ENCODE measurements at places on chromosomes 1 and 21.

GRCh38 chr21:17802572-17802971 lies 16.6 kb downstream of the C21orf91 start:
- no peak for DNase-seq

GRCh38 chr1:156078728-156079127 lies 3.5 kb downstream of the MEX3A start:
- no peak for DNase-seq

DNA sequence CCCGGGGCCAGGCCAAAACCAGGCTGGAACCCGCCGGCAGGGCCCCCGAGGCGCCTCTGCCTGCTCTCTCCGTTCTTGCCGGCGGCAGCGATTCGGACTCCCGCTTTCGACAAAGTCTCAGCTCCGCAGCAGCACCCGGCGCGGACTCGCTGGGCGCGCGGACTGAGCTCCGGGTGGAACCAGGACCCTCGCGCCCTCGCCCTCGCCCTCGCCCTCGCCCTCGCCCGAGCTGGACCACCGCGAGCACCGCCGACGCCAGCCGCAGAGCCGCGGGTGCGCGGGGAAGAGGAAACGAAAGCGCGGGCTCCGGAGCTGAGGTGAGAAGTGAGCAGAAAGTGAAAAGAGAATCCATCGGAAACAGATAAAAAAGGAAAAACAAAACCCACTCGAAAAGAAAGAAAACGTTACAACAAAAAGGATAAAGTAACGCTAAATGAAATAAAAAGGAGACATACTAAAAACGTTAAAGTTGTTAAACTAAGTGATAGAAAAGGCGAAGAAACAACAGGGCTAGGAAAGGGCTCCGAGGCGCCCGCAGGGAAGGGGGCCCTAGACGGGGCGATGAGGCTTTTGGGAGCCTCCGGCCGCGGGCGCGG lies 64.9 kb downstream of the MEF2D start:
- no peak for DNase-seq

DNA sequence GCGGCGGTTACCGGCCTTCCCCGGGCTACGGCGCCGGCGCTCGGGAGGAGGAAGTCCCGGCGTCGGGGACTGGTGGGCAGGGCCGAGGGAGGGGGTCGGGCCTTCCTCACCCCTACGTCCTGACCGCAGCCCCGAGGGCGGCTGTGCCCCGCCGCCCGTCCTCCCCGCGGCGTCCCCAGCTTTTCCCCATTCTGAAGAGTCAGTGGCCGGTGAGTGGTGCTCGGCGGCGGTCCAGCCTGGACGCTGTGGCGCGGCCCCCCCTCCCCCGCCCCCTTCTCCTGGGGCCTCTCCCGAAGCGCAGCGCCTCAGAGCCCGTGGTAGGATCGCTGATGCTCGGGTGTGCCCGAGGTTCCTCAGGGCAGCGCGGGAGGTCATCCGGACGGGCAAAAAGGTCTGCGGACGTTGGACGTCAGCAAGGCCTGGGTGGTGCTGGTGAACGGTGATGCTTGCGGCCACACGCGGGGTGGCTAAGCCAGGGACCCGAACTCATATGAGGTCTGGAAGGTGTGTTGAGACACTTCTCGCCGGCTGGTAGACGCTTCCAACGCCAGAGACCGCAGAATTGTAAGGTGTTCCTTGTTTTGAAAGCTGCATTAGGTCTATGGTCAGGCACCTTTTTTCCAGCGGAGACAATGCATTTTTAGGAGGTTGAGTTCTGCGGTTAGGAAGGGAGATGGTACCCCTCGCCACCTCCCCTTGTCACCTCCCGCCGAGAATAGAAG lies 725 bp downstream of the SLC25A33 start:
- peak; percentile 58 for DNase-seq

- no peak for DNase-seq
These were observed 122.8 kb upstream of the SLC25A33 start for GRCh38 chr1:9416506-9416905.

- no peak for DNase-seq
These were observed 54.4 kb upstream of the STUM start for GRCh38 chr1:226494092-226494609.

- DNase-seq: no peak
These were observed 39.6 kb upstream of the LBR start for GRCh38 chr1:225467193-225468020.

DNA sequence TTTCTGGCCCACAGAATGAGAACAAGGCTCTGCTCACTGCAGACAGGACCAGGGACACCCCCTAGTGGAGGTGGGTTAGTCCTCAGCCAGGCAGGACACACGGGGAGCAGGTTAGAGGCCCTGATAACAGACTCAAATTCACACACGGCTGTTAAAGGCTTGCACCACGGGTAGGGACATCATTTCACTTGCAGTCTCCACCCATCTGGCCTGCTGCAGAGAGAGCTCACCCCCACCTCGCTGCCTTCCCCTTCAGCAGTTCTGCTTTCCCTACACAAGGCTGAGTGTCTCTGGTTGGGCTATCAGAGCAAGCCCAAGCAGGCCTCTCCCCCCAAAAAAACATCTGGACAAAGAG lies 20.6 kb downstream of the MEF2D start:
- DNase-seq: no peak

DNA sequence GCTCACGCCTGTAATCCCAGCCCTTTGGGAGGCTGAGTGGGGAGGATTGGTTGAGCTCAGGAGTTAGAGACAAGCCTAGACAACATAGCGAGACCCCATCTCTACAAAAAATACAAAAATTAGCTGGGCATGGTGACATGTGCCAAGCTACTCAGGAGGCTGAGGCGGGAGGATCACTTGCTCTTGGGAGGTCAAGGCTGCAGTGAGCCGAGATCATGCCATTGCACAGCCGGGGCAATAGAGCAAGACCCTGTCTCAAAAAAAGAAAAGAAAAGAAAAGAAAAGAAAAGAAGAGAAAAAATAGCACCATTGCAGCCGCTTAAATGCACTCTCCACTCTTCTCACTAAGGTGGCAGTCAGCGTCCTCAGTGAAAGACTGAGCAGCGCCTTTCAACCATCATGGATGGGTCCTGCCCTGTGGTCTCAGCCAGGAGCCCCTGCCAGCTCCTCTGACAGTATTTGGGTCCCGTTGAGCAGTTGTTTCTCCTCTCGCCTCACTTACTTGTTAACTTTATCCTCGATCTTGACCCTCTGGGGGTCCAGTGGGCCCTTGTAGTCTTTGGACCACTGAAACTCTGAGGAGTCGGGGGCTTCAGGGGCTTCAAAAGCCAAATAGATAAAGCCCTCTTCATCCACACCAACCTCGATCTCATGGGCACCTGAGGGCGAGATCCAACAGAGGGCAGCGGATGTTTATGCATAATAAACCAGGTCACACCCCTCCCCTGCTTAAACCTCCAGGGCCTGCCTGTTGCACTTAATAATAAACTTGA lies 36.9 kb downstream of the MYOM3 start:
- no peak for DNase-seq

GRCh38 chr1:115062542-115063004 lies 26.7 kb downstream of the TSPAN2 start:
- no peak for DNase-seq

DNA sequence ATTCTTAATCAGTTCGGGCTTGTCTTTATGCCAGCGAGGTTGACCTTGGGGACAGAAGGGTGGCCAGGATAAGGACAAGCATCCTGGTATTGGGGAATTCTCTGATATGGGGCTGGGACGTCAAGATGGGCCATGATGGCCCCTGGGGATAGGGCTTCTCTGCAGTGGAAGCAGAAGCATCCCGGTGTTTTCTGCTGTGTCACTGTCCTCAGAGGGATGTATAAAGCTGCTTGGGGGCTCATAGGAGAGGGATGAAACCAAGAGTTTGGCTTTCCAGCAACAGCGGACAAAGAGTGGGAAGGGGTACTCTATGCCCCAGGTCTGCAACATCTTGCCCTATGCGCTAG lies 1.4 kb upstream of the ATP1B1 start:
- peak; percentile 47 for DNase-seq

DNA sequence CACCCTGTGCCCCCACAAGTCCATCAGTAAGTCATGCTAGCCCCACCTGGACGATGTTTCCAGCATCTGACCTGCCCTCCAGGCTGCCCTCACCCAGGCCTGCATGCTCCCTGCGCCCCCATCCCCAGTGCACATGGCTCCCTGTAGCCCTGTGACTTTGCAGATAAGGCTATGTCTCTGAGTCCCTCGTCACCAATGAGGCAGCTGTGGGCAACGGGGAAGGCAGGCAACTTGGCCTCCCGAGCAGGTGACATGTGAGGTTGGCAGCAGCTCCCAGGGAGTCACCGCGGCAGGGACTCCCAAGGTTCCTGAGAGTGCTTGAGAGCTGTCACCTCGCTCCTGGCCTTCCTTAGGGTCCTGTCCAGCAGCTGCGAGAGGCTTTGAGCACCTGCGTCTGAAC lies 32.4 kb upstream of the AGPAT3 start:
- DNase-seq: no peak

DNA sequence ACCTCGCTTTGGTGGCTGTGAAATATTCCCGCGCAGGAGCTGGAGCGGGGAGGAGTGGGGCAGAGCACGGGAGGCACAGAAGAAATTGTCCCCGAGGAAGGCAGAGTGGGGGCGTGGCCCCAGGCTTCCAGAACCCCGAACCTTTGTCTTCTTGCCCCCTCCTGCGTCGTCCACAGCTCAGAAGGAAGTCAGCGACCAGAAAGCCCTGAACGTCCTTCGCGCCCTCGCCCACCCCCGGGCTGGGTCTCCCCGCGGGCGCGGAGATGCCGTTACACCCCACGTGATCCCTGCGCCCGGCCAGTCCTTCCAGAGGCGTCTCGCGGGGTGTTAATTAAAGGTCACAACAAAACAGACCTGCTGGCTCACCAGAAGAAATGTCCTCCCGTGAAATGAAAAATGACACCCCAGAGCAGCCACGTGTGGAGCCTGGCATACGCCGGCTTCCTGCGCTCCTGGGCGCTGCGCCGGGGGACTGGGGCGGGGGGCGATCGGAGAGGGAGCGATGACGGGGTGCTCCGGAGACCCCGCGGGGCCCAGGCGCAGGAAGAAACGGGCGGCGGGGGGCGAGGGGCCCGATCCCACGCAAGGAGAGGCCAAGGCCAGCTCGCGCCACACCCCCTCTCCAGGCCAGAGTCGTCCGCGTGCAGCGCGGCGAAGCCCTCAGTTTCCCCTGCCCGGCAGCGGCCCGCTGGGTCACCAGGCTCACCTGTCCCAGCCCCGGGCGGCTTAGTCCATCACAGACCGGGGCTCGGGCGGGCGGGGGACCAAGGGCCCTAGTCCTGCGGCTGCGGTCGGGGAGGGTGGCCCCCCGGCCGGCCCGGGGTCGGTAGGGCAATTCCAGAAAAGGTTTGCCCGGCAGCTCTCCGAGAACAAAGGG lies 995 bp upstream of the KIF26B start:
- peak; percentile 53 for DNase-seq

DNA sequence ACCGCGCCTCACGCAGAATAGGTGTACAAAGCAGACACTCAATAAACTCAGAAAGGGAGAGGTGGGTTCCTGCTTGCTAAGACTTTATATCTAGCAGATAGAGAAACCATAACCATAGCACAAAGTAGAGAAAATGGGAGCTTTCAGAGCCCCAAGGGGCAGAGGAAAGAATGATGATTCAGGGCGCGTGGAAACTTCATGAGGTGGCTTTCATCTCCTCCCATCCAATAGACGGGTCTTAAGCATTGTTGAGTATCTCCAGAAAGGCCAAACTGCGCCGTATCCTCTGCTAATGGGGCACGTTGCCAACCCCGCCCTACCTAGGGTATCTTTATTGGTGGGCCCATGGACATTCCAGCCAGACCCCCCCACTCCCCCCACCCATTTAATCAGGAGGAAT lies 778 bp upstream of the MIXL1 start:
- no peak for DNase-seq

GRCh38 chr1:67393737-67394136 lies 36.5 kb downstream of the SERBP1 start:
- DNase-seq: no peak

- no peak for DNase-seq
These were observed 49.2 kb downstream of the CASQ2 start for GRCh38 chr1:115719285-115719684.

DNA sequence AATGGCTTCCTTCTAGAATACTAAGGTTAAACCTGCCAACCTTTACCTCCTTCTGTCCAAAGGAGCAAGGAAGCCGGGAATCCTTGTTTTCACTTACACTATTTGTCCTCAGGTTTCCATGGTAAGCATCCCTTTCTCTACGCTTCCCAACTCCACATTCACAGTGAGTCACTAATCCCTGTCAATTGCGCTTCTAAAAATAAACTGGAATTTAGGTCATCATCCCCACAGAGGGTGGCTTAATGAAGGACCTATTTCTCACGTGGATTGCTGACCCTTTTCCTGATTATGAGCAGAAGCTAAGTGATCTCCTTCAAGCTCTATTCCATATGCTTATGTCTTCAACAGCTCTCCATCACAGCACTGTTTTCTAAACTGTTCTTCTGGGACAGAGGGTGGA lies 39.9 kb upstream of the ABCA4 start:
- no peak for DNase-seq

GRCh38 chr1:179750630-179751029 lies 7.5 kb downstream of the FAM163A start:
- DNase-seq: no peak

DNA sequence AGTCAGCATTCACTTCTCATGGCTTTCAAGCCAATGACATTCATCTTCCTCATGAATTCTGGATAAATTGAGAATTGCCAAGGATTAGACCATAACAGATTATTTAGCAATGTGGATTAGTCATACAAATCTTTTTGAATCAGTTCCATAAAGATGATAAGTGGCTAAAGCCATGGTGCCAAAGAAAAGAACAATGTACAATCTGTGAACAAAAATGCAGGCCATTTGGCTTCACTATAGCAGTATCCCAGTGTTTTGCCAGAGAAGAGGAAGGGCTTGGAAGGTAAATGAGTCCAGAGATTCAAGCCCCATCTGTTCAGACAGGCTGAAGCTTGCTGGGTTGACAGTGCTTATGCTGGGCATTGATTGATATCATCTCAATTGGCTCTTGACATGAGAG lies 376.4 kb upstream of the LRRC7 start:
- DNase-seq: peak; percentile 23

- no peak for DNase-seq
These were observed 57.1 kb downstream of the SLC27A3 start for GRCh38 chr1:153832293-153832692.

GRCh38 chr1:211231873-211232272 lies 27.3 kb upstream of the RCOR3 start:
- DNase-seq: no peak

- DNase-seq: no peak
These were observed 3.9 kb upstream of the DIP2A start for GRCh38 chr21:46454634-46455390.

DNA sequence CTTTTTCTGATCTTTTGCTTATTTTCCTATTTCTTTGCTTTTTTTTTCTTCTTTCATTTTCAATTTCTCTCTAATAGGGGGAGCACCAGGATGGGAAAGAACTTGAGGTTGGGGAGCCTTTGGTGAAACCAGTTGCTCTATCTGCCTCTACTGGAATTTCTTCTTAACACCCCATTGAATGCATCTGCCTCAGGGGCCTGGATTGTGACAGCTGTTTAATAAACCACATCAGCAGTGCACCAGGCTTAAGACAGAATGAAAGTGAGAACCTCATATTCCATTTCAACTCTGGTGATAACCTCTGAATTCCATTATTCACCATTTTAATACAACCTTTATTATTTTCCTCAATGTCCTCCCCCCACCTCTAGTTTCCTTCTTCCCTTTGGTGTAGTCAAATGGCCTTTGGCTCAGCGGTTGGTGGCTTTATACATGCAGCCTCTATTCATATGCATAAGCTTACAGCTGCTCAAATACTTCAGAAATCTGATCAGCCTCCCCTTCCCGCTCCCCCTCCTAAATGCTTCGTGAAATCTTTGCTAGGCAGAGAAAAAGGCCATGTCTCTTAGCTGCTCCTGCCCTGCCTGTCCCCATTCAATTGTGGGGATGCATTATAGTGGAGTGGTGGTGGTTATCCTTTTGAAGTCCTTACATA lies 537.3 kb upstream of the PLXNA2 start:
- DNase-seq: peak; percentile 97
